HuH-7 (cell line): ENCODE measurements at places on chromosomes 4 and X.

DNA sequence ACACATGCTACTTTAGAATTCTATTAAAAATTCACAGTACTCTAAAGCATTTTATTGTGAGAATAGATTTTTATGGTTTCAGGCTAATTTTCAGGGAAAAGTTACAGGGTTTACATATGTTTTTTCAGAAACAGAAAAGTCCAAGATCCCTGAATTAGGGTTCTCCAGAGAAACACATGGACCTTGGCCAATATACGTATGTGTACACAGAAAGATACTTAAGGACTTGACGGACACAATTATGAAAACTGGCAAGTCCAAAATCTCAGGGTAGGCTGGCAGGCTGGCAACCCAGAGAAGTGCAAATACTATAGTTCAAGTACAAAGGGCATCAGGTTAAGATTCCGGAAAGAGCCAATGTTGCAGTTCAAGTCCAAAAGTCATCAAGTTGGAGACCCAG is 1897.8 kb upstream of the PCDH10 start:
- DNase-seq: no peak

DNA sequence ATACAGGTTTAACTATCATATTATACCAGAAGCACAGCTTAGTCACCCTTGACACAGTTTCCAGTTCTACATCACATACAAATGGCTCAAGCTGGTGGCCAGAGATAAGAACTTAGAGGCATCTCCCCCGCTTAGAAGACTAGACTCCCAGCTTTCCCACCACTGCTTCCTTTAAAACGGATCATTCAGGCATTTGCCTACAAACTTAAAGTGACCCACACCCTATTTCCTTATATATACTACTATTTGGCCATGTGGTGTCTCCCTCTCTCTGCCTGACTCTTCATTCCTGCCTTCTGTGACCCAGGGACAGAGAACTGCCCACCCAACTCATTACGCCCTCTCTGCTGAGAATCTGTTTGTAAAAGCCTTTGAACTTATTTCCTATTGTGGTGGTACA is 781.2 kb upstream of the DIAPH2 start:
- DNase-seq: no peak

- no peak for DNase-seq
Observed at GRCh38 chrX:68918202-68918601, 89.4 kb downstream of the EFNB1 start.

- DNase-seq: peak; percentile 32
Observed at GRCh38 chrX:131907488-131908314, 115.4 kb upstream of the STK26 start.

GRCh38 chrX:130974323-130974722 is 71.3 kb upstream of the ENOX2 start:
- DNase-seq: no peak

GRCh38 chr4:23763559-23763958 is 126.3 kb downstream of the PPARGC1A start:
- DNase-seq: no peak

DNA sequence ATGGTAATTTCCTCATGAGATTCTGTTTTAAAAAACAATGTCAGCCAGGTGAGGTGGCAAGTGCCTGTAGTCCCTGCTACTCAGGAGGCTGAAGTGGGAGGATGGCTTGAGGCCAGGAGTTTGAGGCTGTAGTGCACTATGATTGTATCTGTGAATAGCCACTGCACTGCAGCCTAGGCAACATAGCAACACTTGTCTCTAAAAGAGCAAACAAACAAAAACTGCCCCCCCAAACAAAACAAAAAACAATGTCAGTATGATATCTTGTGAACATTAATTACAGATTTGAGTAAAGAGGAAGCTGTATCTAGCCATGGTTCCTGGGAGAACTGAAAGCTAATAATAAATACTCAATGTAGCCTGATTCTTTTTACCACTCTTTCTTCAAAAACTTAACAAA is 6.8 kb upstream of the MSL3 start:
- DNase-seq: no peak

DNA sequence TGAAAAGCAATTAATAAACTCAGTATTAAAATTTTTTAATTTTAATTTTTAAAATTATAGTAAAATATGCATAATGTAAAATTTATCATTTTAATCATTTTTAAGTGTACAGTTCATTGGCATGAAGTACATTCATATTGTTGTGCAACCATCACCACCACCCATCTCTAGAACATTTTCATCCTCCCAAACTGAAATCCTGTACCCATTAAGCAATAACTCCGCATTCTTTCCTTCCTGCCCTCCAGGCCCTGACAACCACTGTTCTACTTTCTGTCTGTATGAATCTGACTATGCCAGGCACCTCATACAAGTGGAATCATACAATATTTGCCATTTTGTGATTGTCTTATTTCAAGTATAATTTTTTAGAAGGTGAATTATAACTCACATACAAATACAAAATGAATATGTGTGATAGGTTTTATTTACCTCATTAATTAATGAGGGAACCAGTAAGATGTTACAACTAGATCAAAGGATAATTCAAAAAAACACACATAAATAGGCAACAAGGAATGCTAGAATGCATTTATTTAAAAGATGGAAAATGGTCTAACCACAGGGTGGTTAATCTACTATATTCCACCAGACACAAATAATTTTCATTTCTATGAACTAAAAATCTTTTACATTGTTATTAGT is 13.1 kb upstream of the AFF1 start:
- DNase-seq: no peak

DNA sequence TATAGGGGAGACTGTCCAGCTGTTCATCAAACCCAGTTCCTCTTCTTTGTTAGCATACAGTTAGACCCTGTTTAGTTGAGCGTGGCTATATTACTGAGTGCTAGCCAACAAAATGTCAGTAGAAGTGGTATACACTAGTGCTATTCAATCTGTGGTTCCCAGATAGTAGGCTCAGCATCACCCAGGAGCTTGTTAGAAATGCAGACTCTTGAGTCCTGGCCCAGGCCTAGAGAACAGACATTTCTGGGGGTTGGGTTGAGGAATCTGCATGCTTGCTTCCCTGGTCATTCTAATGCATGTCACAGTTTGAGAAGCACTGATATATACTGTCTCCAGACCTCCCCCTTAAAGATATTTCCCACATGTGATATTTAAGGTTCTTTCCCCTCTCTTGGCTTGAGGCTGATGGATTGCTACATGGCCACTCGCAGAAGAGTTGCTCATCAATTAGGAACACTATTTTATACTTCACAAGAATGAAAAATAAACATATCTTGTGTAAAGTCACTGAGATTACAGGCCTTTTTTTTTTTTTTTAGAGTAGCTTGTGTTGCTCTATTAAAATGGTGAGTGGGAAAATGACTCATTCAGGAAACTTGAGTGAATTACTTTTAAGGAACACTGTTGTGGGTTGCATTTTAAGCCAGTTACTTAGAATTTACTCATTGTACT is 289.0 kb downstream of the STIM2 start:
- DNase-seq: no peak

GRCh38 chr4:59063015-59063720 is 1953.0 kb upstream of the IGFBP7 start:
- DNase-seq: no peak

- DNase-seq: no peak
Observed at GRCh38 chrX:46864606-46865005, 27.8 kb downstream of the RP2 start.

DNA sequence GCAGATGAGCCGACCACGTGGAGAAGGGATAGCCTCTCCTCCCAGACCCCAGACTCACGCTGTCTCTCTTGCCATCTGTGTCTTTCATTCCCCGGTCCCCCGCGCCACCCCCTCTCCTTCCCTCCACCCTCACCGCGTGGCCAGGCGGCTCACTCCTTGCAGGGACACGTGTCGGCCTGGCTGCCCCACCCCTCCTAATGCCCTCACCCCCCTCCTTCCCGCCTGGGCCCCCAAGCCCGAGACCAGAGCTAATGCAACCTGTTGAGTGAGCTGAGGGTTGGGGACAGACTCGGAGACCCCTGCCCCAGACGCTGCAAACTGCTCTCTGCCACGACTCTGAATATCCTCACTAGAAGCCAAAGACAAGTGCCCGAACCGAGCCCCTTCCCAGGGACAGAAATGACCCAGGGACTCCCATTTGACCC is 1.8 kb downstream of the SLC38A5 start:
- DNase-seq: no peak

- DNase-seq: no peak
Observed at GRCh38 chr4:169099771-169100180, 89.7 kb upstream of the CBR4 start.

DNA sequence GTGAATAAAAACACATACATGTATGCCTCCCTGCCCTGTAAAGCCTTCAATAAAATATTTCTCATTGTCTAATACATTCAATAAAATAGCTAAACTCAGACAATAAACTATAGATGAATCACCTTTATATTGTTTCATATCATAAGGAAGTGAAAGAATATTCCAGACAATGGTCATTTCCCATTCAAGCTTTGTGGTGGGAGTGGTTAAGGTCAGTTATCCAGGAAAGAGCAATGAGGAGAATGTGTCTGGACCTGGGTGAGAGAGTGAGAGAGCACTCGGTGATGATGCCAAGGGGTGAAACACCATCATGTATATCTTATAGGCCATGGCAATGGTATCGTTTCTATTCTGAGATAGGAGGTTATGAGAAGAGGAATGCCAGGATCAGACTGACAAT is 197.8 kb downstream of the PDHA2 start:
- no peak for DNase-seq
